ENCODE measurements at places on chromosomes 6 and 20.
A peak's percentile ranks its signal among the peaks of the same experiment; 100 is the strongest.

DNA sequence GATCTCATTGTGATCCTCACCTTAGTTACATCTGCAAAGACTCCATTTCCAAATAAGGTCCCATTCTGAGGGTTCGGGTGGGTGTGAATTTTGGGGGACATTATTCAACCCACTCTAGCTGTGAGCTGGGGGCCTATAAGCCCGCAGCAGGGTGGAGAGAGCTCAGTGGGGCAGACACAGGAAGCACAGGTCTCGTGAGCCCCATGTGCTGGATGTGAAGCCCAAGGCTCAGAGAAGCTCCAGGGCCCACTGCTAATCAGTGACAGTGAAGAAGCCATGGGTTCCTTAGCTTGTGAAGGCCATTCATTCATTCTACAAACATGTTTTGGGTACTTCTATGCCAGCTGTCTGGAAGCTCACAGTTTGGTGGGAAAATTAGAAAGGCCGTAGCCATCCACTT lies 47.5 kb downstream of the CHMP4B start:
- no peak for DNase-seq

DNA sequence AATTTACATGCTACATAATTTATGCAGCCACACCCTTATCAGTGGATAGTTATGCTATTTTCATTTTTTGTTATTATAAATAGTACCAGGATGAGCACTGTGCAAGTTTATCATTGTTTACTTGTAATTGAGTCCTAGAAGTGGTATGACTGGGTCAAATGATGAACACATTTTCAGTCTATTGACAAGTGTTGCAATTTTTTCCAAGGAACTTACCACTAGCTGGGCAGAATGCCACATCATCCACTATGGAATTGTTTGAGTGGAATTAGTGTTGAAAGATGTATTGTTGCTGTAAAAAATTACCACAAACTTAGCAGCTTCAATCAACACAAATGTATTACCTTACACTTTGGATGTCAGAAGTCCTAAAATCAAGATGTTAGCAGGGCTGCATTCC lies 38.1 kb upstream of the OPN5 start:
- no peak for DNase-seq

- DNase-seq = no peak
Observed at GRCh38 chr6:116933485-116933884, 56.4 kb downstream of the RFX6 start.

DNA sequence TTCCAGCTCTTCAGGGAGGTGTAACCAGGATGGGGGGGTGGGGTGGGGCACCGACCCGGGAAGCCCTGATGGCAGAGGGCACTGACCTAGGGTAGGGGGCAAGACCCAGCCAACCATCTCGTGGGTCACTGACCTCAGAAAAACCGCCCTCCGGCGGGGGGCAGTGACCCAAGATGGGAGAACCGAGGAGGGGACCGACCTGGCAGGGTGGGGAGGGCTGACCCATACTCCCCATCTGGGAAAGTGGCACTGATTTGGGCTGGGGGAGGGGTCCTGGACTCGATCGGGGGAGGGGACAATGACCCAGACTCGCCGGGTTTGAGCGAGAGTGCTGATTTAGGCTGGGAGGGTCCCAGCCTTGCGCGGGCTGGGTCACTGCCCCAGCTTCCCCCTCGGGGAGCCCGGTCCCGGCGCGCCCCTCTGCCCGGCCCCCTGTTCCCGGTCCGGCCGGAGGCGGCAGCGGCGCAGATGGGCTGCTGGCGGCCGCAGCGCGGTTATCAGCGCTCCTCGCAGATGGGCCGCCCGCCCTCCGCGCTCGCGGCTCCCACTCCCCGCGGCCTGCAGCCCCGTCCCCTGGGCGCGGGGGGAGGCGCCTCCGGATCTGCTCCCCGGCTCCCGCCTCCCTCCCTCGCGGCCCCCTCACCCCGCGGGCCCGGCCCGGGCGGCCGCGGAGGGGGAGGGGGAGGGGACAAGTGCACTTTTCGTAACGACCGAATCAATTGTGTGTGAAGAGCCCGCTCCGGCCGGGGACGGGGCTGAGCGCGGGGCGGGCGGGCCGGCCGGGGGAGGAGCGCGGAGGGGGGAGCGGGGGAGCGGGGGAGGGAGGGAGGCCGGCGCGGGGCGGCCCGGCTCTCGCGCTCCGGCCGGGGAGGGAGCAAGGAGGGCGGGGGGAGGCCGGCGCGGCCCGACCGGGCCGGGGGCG lies 2.2 kb downstream of the NOL4L start:
- DNase-seq = no peak

GRCh38 chr6:12577124-12577850 lies 139.3 kb upstream of the PHACTR1 start:
- DNase-seq = no peak

- DNase-seq = no peak
Observed at GRCh38 chr6:105873211-105873704, 212.9 kb upstream of the PRDM1 start.

DNA sequence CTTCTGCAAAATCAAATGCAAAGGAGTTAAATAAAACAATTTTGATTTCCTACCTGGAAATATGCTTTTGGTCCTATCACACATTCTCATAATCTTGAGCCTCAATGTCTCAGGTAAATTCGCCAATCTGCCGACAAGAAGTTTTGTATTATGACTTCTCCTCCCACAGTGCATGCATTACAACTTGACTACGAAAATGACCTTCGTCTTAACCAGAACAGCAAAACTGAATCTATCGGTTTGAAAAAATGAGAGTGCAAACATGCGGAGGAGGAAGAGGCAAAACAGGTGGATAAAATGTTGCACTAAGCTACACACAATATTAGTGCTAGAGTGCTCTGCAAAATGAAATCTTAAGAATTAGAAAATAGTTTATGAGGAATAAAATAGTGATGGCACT lies 43.4 kb downstream of the HIVEP2 start:
- DNase-seq = no peak

GRCh38 chr6:120363429-120363828 lies 970.9 kb downstream of the TBC1D32 start:
- no peak for DNase-seq

DNA sequence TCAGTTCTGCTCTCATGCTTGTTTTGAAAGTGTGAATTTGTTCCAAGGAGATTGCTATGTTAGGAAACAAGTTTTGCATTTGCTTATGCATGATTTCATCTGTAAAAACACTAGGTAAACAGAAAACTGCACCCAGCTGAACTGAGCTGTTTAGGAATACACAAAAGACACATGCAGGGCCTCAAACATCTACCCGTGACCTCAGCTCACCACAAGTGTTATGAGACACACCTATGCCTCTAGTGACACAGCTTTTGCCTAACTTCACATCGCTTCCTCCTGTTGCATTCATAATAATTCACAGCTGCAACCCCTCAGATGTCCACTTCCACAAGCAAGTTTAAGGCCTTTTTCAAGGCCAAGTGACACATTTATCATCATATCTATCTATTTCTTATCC lies 98.0 kb upstream of the SLC24A3 start:
- DNase-seq = no peak

DNA sequence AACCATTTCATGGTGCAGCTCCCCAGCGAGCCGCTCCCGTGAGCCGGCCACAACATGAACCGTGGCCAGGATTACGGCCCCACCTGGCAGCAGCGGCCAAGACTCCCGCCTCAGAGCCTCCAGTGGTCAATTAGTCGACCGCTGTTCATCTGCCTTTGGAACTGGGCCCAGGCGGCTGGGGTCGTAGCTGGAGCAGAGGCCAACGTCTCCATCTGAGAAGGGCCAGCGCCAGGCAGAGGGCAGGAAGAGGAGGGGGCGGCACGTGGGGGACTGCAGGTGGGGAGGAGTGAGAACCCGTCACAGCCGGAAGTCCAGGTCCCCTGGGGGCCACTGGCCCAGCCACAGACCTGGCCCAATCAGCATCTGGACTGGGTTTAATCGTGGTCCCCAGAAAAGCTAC lies 184.3 kb downstream of the TAF4 start:
- DNase-seq = no peak

DNA sequence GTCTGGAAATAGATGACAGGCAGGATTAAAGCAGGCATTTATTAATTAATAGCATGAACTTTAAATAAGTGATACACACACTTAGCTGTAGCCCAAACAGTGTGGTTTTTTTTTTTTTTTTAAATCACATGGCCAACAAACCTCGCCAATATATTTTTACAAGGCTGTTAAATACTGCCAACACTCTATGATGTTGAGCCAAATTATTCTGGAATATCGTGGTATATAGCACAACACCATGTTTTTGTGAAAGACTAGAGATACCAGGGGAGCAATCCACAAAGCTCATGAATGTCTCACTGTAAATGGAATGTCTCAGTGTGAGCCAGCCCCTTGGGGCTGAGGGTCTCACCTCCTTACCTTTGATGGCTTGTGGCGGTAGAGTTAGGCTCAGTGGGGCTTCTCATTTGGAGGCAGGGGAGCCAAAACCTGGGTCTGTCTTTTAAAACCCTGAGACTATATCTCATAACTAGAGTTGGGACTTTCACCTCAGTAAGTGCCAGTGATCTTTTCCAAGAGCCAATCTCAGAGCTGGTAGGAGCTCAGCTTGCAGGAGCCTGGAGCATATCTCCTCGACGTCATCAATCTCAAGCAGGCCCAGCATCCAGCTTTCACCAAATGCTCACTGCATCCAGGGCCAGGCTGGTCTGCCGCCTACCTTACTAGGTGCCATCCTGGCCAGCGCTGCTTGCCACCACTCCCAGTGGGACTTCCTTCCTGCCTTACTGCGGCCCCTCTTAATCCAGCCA lies 78.5 kb upstream of the FAM184A start:
- DNase-seq = no peak

DNA sequence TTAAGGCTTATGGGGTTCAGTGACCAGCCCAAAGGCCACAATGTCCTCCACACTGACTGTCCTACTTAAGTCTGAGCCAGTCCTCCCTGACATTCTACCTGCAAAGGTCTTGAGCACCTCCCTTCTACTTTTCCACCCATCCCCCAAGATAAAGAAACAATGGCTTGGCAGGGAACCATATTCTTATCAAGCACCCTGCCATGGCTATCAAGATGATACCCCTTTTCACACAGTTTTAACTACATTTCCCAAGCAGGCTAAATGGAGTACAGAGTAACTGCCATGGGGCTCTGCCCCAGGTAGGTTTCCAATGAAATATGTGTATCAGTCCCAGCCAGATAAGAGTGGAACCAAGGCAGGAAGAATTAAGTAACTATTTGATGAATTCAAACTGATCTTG lies 85.9 kb upstream of the MOCS1 start:
- DNase-seq = no peak

DNA sequence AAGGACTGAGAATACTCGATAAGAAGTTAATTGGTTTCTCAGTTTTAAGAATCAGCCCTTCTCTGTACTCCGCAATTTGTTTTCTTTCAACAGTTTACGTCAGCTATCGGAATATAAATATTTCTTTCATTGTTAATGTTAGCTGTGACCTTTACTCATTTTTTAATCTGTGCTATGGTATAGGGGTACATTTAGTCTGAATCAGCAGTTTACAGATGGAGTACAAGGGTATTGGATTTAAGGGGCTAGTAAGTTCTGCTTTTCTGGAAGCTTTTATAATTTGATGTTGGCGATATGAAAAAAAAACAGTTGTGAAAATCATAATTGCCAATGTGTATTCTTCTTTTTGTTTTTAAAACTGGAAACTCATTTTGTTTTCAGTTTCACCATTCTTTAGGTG lies 23.0 kb downstream of the FAM135A start:
- DNase-seq = no peak

DNA sequence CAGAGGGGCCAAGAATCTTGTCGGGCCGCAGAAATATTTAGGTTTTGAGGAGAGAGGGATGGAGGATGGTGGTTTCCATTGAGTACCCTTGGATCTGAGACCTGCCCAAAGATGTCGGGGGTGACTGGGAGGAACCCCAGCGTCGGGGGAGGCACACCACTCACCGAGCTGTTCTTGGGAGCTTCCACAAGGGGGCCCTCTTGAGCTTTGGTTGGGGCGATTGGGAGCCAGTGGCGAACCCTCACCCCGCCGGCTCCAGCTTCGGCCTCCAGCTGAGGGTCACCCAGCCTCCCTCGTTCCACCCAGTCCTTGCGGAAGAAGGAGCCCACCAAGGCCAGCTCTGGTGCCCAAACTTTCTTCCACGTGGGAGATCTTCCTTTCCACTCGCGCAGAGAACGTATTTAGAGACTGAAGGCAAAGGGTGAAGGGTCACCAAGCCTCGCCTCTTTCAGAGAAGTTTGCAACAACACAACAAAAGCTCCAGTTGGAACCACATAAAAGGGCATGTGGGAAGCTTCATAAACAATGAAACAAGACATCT lies 33.6 kb downstream of the APCDD1L start:
- DNase-seq = peak; percentile 34

DNA sequence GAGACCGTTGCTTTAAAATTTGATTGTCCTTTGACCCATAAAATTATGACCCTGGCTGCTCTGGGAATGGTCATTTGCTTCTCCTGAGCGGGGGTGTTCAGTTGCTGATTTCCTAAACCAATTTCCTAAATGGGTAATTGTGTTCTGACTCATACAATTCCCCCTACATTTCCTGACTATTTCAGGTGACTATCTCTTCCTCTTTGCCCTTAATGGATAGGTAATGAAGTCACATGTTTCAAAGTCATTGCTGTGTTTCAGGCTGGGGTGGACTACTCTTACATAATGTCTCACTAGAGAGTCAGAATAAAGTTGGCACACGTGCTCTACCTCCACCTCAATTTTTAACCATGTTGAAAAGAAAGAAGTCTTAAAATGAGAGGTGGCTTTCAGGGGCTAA lies 109.8 kb downstream of the DOK5 start:
- DNase-seq = no peak

DNA sequence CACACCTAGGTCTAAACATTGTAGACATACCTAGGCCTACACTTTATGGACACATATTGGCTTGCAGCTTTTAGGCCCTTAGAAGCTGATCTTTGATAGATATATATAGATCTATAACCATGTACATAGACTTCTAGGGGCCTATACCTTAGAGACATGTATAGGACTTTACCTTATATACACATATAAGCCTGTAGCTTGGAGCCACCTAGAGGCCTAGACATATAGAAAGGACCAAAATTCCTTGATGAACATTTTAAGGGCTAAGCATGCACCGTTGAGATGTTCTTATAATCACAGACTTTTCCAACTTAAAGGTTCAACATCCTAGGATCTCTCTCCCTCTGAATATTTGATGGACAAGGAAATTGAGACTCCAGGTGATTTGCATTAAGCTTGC lies 371.7 kb upstream of the SASH1 start:
- no peak for DNase-seq

- DNase-seq = peak; percentile 17
Observed at GRCh38 chr6:36839749-36840431, 646 bp upstream of the CPNE5 start.

GRCh38 chr6:52410979-52411378 lies 9.2 kb upstream of the EFHC1 start:
- DNase-seq = no peak

GRCh38 chr6:73006146-73006545 lies 219.2 kb downstream of the KHDC1L start:
- DNase-seq = no peak

DNA sequence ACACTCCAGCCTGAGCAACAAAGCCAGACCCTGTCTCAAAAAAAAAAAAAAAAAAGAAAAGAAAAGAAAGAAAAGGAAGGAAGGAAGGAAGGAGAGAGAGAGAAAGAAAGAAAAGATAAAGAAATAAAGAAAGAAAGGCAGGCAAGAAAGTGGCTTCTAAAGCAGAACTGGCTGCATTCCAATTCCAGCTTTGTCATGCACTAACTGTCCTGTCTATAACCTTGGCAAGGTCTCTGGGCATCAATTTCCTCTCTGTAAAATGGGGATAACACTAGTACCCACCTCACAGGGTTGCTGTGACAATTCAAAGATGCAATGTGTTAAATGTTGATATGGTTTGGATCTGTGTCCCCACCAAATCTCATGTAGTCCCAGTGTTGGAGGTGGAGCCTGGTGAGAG lies 28.0 kb downstream of the RING1 start:
- DNase-seq = no peak

- no peak for DNase-seq
Observed at GRCh38 chr6:12189661-12190060, 100.5 kb upstream of the EDN1 start.

Data from stimulated activated CD4-positive, alpha-beta T cell treated with anti-CD3 and anti-CD28 coated beads, Interleukin-1b, Interleukin-23, amount 100 ng/mL, for 24 hours (primary cell).